ENCODE measurements at places on chromosomes 1 and 21.

GRCh38 chr1:204575221-204576190 is 59.3 kb downstream of the MDM4 start:
- no peak for DNase-seq

DNA sequence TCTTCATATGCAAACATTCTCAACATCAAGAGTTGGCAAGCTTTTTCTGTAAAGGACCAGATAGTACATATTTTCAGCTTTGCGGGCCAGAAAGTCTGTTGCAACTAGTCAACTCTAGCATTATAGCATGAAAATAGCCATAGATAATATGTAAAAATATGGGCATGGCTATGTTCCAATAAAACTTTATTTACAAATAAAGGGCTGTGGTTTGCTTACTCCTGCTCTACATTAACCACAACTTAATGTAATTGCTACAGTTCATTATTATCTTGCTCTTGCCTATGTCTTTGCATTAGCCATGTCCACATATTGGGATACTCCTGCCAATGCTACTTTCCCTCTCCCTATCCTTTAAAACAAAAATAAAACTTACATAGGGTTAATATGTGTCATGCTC is 24.5 kb upstream of the CTSK start:
- no peak for DNase-seq

DNA sequence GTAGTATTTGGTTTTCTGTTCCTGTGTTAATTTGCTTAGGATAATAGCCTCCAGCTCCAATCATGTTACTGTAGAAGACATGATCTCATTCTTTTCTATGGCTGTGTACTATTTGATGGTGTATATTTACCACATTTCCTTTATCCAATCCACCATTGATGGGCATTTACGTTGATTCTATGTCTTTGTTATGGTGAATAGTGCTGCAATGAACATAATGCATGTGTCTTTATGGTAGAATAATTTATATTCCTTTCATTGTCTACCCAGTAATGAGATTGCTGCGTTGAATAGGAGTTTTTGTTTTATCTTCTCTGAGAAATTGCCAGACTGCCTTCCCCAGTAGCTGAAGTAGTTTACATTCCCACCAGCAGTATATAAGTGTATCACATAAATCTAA is 538.8 kb downstream of the LRRIQ3 start:
- no peak for DNase-seq

DNA sequence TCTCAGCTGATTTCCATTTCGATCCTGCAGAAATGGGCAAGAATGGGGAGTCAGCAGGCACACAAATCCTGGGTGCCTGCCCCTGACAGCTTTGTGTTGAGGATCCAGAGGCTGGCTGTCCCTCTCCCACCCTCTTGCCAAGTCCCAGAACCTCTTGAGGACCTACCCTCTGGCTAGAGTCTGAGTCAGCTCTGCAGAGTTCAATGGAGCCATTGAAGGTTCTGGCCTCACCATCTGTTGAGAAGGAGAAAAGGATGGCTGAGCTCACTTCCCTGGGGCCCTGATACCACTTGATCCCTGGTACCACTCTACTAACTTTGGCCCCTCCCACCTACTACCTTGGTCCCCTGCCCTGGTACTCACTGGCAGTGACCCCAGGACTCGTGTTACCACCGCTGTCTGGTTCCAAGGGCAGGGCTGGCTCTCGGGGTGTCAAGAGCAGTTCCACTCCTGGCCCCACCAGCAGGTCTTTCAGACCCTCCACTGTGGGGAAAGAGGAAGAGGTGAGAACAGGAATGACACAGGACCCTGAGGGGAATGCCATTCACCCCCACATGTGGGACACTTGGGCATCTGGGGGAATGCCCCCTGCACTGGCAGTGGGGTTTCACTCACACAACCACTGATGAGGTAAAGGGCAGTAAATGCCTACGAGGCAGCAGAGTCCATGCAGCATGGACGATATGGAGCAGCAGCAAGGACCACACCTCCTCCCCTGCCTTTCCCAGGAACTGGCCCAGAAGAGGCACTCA is 10.5 kb downstream of the RXFP4 start:
- no peak for DNase-seq

DNA sequence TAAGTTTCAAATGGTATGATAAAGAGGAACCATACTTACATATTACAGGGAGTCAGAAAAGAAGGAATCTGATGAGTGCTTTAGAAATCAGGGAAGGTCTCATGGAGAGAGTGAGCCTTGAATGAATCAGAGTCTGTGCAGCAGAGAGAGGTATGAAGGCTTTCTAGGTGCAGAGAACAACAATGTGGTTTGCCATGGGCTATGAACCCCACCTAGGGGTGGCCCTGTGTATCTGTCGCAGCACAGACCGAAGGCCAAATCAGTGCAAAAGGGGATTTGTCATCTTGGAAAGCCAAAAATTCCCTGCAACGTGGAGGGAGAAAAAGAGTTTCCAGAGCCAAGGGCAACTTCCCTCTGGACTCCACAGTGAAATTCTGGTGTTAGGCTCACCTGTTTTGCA is 3.5 kb downstream of the PAPPA2 start:
- no peak for DNase-seq

GRCh38 chr1:185731446-185731845 is 2.7 kb upstream of the HMCN1 start:
- no peak for DNase-seq

DNA sequence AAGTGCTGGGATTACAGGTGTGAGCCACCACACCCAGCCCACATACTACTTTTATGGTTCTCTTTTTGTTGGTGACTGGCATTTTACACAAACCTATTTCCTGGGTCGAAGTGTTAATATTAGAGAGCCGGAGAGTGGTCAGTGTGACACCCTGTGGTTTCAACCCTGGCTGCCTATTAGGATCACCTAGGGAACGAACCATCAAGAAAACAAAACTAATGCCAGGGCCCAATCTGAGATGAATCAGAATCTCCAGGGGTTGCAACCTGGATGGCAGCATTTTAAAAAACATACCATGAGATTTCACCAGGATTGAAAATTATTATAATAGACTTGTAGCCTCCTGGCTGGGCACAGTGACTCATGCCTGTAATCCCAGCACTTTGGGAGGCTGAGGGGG is 6.1 kb downstream of the MRPS21 start:
- no peak for DNase-seq

DNA sequence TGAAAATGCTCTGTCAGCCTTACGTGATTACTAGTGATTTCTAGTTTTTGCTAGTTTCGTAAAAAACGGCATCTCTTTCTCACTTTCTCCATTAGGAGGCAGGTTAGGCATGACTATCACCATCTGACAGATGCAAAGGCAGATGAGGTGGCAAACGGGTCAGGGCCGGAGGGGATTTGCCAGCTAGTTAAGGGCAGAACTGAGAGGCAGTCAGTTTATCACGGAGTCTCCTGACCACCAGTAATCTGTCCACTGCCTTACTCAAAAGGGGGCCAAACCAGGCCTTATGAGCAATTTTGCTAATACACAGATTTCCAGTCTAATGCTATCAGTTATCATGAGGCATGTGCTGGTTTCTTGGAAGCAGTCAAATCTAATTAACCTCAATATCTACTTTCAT is 159.3 kb downstream of the TSEN15 start:
- no peak for DNase-seq

DNA sequence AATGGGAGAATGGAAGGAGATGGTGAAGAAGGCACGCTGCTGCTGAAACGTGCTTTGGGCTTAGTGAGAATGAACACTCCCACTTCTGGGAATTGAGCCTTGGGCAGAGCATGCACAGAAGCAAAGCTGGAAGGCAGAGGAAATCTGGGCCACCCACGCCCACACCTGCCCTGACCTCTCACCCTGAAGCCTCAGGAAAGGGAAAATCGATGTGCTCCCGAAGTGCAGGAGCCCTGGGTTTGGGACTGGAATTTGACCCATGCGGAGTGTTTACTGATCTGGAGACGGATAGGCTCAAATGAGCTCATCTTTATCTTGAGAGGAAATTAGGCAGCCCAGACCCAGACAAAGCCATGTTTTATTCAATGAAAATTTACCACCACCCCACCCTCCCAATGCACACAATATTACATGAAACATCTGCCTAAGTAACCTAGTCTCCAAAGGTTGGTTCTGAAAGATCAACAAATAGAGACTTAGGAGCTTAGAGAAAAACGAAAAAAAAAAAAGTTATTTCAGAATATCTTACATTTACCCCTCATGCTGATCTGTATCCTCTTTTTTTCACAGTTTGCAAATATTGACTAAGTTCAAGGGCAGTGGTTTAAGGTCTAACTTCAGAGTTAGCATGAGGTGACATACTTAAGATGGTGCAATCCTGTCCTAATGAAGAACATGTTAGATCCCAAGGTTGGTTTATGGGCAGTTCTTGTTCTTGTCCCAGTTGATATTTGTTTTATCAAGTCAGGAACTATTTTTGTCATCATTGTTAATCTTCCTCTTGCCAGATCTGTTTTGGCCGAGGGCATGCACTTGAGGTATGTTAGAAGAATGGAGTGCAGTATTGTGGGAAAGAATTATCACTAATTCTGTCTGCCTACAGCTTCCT is 63.0 kb downstream of the PROX1 start:
- no peak for DNase-seq

DNA sequence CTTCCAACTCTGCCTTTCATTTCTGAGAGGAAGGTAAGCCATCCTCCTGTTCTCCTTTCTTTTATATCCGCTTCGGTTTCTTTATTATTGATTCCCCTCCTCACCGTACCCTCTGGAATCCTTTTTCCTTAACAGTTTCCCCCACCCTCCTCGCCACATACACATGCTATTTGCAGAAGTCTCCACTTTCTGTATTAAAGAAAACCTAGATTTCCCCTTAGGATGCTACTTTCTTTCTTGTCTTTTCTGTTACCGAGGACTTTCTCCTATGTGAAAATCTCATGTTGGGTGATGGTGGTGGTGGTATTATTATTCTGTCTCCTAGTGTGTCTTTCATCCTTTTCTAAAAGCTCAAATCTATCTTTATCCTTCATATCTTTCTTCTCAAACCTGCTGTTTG is 62.3 kb downstream of the AK4 start:
- no peak for DNase-seq

DNA sequence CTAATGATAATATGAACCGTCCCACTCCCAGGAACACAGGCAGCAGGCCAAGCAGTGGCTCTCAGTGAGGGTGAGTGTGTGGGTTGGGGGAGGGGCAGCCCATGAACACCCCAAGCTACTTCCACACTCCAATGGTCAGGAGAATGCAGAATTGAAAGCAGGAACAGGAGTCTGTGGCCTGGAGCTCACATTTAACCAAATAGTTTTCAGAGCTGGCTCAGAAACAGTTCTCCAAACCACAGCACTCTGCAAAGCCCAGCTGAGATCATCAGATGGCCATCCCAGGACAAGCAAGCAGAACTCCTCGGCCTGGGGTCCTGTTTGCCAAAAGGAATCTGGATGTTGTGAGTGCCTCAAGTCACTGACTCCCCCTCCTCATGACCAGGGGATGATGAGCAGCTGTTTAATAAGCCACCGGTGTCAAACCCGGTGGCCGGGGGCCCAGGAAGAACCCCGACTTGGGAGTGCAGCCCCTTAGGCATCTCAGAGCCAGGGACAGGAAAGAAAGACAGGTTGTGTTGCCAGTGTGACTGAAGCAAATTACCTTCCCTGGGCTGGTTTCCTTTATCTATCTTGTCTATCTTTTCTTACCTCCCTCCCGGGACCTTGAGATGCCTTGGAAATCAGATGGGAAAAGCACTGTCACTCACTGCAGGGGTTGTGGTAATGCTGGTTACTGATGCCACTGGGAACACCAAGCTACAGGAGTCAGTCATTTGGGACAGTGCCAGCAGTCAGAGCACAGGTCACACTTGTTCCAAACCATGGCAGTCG is 20.4 kb downstream of the DEGS1 start:
- no peak for DNase-seq

Data from stimulated activated CD4-positive, alpha-beta T cell treated with anti-CD3 and anti-CD28 coated beads, Interleukin-15, amount 100 ng/mL, for 1 hour (primary cell).